ENCODE measurements at places on chromosomes 3 and 15.

DNA sequence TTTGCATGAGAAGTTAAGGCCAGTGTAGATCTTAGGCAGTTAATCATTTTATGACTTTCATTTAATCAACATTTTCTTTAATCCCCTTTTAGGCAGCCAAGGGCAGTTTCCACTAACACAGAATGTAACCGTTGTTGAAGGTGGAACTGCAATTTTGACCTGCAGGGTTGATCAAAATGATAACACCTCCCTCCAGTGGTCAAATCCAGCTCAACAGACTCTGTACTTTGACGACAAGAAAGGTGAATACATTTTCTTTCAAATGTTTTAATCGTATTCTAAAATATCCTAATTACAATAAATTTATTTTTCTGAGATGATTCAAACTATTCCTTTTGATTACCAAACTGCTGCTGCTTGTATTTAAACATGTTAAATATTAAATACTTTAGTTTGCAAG, 843.2 kb downstream of the CADM2 start:
- no peak for DNase-seq

GRCh38 chr3:146505516-146505915, 36.2 kb upstream of the PLSCR2 start:
- no peak for DNase-seq

- no peak for DNase-seq
Observed at GRCh38 chr15:77557564-77557963, 75.1 kb downstream of the LINGO1 start.

GRCh38 chr3:29168081-29168480, 112.8 kb upstream of the RBMS3 start:
- no peak for DNase-seq

GRCh38 chr3:72492240-72492639, 356.0 kb downstream of the SHQ1 start:
- DNase-seq, result no peak

GRCh38 chr15:44035781-44036699, 159.0 kb downstream of the FRMD5 start:
- DNase-seq, result no peak

- no peak for DNase-seq
Observed at GRCh38 chr3:76582632-76583378, 457.1 kb upstream of the ROBO2 start.

DNA sequence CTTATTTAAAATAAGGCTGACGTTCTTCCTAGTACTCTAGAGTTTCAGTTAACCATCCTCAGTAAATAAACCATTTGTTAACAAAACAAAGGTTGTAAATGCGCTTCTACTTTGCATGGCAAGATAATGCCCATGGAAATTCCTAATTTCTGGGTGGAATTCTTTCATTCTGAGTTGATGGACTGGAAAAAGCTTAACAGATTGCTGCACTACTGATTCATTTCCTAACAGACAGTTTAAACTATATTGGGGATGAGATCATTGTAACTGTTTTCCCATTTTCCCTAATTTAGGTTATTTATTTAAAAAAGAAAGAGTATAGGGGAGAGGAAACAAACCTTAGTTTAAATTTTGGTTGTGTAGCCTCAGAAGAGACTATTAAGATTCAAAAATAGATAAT, 342.2 kb downstream of the NLGN1 start:
- no peak for DNase-seq

- no peak for DNase-seq
Observed at GRCh38 chr3:87398168-87398801, 121.9 kb upstream of the POU1F1 start.

GRCh38 chr3:168888781-168889180, 774.7 kb downstream of the MECOM start:
- no peak for DNase-seq

- no peak for DNase-seq
Observed at GRCh38 chr3:39254806-39255449, 24.9 kb downstream of the CX3CR1 start.

- DNase-seq, result no peak
Observed at GRCh38 chr3:57627976-57628375, 30.8 kb upstream of the ARF4 start.

DNA sequence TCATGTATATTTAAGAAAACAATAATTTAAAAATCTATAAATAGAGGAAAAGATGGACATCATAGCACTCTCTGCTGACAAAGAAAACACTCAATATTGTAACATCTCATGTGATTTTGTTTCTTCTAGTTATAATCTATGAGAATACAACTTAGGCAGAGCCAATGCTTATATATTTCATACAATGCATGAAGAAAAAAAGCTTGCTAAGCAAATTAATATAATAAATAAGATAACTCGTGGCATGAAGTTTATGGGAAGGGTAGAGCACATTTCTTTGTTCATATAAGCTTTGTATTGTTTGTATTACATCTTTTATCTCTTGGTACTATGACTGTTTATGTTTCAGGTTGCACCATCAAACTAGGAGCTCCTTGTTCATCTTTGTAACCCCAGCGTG, 7.6 kb upstream of the ANXA2 start:
- no peak for DNase-seq

GRCh38 chr15:36004891-36005490, 459.0 kb upstream of the DPH6 start:
- DNase-seq, result no peak

- no peak for DNase-seq
Observed at GRCh38 chr3:98734306-98734705, 28.8 kb upstream of the ST3GAL6 start.

DNA sequence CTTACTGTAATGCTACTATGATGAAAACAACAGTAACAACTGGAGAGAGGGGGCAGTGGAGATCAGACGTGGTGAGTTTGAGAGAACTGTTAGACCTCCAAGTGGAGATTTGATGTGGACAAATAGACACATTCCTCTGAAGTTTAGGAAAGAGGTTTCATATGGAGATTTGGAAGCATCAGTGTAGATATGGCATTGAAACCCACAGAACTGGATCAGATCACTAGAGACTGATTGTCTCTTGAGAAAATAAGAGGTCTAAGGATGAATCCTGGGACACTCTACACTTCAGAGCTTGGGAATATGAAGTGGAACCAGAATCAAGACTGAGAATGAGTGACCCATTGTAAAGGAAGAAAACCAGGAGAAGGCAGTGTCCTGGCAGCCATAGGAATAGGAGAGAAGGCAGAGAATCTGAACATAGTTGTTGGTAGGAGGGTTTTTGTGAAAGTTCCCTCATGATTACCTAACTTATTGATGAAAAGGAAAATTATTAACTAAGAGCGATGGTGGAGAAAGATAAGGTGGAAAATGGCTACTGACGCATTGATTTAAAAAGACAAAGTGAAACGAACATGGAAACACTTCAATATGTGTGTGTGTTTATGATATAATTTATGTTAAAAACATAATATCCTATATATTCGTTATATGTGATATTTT, 29.7 kb upstream of the PYDC2 start:
- no peak for DNase-seq

- no peak for DNase-seq
Observed at GRCh38 chr3:153246806-153247205, 84.8 kb downstream of the RAP2B start.

DNA sequence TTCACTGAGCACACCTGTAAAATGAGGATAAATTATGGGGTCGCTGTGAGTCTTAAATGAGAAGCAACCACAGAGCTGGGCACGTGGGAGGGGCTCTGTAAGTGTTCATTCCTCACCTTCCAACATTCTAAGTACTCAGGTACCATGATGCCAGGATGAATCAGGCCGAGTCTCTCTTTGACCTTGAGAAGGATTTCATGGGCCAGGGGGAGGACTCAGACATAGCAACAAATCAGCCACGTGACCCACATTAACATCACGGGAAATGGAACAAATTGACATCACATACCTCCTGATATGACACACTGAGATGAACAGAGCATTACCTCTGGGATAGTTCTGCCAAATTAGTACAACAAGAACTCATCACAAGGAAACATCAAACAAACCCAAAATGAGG, 35.2 kb upstream of the USP3 start:
- DNase-seq, result no peak

DNA sequence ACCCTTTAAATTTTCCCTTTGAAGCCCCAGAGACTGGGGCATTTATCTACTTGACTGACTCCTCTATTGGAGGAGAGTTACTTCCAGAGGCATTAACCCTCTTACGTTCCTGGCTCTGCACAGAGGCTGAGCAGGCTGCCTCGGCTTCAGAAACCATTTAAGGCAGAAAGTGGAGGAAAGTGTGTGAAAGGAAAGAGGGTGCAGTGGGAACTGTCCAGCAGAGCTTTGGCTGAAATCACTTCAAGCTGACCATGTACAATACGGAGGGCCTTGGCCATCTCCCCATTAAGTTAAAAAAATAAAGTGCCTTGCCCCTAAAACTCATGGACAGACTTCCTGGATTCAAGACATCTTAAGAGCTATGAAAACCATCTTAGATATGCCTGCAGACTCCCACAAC, 238.7 kb downstream of the SV2B start:
- DNase-seq, result no peak

DNA sequence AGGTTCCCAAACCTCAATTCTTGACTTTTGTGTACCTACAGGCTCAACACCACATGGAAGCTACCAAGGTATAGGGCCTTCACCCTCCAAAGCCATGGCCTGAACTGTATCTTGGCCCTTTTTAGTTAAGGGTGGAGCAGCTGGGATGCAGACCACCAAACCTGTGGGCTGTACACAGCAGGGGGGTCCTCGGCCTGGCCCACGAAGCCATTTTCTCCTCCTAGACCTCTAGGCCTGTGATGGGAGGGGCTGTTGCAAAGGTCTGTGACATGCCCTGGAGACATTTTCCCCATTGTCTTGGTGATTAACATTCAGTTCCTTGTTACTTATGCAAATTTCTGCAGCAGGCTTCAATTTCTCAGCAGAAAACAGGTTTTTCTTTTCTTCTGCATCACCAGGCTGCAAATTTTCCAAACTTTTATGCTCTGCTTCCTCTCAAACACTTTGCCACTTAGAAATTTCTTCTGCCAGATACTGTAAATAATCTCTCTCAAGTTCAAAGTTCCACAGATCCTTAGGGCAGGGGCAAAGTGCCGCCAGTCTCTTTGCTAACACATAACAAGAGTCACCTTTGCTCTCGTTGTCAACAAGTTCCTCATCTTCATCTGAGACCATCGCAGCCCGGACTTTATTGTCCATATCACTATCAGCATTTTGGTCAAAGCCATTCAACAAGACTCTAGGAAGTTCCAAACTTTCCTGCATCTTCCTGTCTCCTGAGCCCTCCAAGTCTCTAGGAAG, 90.9 kb upstream of the PLXND1 start:
- no peak for DNase-seq

DNA sequence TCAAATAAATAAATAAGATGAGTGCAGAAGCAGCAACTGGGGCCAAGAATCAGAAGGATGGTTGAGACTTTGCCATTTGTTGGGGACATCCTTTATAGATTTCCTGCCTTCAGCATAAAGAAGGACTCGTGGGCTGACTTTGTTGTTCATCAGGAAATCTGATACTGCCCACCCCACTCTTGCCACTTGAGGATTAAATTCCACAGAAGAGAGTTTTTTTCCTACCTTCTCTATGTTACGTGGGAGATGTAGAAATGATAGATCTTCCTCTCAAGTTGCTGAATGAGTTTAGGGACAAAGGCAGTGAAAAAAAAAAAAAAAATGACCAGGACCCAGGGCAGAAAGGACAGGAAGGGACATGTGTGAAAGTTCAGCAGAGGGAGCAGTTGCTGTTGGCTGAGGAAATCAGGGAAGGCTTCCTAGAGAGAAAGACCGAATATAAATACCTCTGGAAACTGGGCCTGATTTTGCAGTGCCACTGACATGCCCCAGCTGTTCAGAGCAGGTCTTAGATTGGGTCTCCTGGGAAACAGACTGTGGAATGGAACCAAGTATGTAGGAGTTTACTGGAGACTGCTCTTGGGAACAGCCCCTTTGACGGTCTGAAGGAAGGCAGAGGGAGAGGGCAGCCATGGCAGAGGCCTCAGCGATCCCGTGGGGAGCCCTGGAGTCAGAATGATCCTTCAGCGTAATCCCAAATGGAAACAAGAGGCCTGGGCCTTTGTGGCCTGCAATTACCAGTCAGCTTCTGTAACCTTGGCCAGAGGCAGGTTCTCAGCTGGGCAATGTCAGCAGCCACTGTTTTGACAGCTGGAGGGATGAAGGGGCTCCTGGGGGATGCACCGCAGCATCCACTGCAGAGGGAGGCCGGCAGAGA, 50.9 kb downstream of the C3orf20 start:
- no peak for DNase-seq

- no peak for DNase-seq
Observed at GRCh38 chr3:24582431-24583403, 88.1 kb upstream of the THRB start.

- DNase-seq, result no peak
Observed at GRCh38 chr3:1506090-1506489, 413.3 kb downstream of the CNTN6 start.

DNA sequence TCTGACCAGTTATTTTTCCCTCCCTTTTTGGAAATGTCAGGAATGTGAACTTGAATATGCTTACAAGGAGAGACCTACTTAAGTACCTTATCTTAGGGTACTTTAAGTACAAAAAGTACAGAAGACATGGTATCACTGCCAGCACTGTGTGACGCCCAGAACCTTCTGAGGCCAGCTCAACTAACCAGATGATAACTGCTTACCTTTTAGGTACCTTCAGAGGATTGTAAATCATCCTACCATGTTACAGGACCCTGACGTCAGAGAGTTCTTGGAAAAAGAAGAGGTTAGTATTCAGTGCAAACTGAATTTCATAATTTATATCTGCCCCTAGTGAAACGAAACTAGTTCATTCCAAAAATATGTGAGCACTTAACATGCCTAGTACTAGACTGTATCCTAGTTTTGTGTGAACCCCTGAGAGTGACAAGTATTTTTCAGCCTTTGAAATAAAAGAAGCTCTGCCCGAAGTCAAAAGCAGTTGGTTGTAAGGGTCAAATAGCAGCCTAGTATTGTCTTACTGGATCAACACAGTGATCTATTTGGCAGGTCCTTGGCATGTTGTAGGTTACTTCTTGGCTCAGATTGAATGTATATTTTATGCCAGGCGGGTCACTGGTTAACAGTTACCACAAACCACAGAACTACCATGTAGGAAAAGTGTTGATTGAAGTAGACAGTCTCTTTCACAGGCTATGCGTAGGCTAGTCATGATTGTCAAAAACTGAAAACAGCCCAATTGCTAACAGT, 23.8 kb upstream of the SNX22 start:
- DNase-seq, result no peak

GRCh38 chr15:43126356-43126755, 7.0 kb upstream of the TMEM62 start:
- no peak for DNase-seq

GRCh38 chr15:39511916-39512260, 69.0 kb upstream of the THBS1 start:
- no peak for DNase-seq
